ENCODE measurements at places on chromosomes 2 and 18.

DNA sequence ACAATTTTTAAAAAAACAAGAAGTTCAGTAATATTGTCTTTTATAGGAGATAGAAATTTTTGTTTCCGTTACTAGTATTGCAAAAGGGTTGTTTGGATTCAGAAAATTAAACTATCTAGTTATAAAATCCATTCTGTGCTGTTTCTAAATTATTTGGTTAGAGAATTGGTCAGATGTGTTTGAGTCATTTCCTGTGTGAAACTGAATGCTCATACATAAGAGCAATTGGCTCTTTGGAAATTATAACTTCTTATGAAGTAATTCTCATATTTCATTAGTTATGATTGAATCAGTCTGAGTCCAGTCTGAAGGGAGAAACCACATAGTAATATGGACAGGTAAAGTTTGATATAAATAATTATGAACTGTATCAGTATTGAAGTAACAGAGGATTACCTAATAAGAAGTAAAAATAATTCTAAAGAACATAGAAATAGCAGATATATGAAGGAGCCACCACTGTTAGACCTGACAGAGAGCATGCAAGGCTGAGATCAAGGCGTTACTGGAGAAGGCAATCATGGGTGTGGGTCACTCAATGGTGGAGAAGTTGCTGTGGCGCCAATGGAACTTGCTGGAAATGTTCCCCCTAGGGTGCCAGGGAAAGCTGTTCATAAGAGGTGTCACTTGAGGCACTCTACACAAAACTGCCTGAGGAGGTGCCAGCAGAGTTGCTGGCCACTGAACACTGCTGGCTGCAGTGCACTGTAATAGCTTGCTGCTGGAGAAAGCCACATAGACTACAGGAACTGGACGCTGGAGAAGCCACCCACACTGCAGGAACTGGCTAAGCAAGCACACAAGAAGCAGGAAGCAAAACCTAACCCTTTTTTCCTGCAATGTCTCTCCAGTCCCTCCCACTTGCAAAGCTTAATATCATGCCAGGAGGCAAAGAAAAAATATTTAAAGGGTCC is 18.0 kb upstream of the FAP start:
- DNase-seq = no peak

DNA sequence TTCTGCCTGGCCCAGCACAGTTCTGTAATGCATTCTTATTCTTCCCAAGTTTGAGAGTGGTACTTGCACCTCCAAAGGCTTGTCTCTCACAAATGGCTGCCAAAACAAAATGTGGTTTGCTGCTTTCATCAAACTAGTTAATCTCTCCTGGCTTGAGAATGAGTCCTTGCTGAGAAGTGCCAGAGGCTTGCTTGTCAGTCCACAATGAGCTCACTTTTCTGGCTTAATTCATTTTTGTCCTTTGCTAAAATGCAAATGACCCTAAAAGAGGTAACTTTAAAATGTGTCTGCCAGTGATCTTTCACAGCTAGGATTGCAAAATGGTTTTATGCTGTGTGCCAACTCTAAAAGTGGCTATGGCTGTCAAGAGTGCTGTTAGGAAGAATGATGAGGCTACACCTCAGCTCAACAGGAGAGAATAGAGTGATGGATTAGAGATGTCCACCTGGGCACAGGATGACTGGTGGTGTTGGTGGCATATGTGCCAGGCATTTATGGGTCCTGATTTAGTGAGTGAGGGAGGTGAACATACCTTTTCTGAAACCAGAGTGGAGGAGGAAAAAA is 291.2 kb upstream of the HNMT start:
- DNase-seq = no peak

GRCh38 chr18:9147440-9148202 is 11.0 kb downstream of the ANKRD12 start:
- DNase-seq = no peak

DNA sequence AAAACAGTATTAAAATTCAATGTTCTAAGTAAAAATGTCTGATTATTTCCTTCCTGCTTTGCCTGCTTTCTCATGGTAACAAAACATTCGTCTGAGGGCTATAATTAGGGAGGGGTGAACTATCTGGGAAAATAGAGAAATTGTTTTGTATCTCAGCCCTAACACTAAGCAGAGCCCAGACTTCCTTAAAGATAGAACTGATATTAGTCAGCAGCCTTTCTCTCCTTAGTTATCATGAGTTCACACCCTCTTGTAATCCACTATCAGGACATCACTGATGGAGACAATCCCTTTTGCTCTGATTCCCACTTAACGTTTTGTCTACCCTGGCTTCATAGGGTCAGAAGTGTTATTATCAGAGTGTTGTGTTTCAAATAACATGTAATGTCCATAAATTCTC is 701.1 kb upstream of the ZEB2 start:
- no peak for DNase-seq

GRCh38 chr18:11899063-11899462 is 9.1 kb downstream of the MPPE1 start:
- no peak for DNase-seq

DNA sequence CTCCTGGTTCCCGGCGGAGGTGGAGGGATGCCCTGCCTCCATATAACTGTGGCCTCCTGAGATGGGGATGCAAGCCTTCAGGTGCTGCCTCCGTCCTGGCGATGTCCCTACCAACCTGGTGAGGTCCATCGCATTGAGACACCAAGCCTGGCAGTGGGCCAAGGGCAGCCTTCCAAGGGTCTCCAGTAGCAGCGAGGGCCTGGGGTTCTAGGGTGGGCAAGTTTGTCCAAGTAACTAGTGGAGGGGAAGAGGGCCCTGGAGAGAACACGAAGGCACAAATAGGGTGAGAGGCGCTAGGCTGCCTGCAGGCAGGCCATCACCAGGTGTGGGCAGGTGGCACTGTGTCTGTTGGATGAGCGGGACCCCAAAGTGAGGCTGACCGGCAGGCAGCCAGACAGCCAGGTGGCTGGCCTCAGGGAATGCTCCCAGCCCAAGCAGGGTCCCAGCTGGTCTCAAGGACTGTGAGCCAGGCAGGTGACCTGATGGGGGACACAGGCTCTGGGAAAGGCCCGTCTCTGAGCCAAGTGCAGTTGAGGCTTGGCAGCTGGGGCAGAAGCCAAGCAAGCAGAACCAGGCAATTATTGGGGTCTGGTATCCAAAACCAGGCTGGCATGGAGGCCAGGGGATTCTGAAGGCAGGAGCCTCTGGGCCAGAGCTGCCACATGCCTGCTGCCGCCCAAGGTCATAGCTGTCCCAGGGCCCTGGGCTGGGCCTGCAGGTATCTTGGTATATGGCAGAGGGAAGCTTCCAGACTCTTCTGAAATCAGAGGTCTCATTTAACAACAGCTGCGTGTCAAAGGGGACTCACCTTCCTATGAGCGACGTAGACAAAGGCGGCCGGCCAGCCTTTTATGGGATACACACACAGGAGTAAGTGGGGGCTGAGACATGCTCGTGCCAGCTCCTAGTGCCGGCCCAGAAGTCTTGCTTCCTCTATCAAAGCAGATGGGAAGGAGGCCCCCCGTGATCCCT is 23.4 kb downstream of the RAMP1 start:
- DNase-seq = no peak

- no peak for DNase-seq
Measured at GRCh38 chr2:46153996-46154753, 143.0 kb upstream of the EPAS1 start.

GRCh38 chr2:23384551-23385343 is at the start of gene KLHL29:
Gene KLHL29, plus strand, starts transcription at chr2:23385179. Its CDS starts 177,018 bp downstream, at chr2:23562197.
- DNase-seq = peak; percentile 57

GRCh38 chr18:21912339-21913239 is 172.0 kb downstream of the MIB1 start:
- no peak for DNase-seq

DNA sequence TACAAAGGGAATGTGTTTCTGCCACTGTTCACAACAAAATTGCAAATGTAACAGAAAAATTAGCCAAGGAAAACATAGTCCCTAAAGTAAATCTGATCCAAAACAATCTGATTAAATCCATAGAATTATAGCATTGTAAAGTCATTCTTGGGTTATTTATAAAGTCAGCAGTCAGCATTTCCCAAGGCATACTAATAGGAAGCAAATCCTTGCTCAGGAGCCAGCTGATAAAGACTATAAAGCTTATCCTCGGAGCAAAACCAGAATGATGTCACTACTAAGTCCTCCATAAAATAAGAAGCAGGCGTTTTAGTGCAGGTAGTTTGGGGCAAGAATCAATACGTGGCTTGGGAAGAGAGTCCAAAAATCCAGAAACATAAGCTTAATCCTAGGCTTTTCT is 67.3 kb upstream of the CSRNP3 start:
- DNase-seq = no peak

DNA sequence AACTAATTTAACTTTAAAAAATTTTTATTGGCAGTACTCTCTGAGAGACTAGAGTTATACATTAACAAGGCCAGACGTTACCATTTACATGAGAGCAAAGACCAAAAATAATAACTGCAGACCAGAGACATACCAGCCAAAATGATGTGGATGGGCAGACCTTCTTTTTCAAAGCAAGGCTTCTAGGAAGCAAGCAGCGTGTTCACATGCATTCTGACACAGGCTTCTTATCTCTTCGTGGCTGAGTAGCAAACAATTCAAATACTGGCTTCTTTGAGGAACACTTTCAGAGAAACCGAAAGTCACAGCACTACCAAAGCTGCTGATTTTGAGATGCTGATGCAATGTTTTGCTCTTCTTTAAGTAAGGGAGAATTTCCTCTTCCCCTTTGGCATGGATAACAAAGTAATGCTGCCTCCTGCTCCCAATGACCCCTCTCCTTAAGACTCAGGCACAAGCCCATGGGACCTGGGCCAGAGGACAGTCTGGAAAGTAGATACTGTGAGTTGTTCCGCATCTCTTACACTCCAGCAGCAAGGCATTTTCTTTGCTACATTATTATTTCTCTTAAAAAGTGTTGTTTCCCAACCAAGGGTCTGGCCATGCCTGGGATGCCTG is 181.9 kb downstream of the MREG start:
- DNase-seq = no peak

GRCh38 chr18:76209597-76209996 is 285.4 kb downstream of the ZNF516 start:
- DNase-seq = no peak

DNA sequence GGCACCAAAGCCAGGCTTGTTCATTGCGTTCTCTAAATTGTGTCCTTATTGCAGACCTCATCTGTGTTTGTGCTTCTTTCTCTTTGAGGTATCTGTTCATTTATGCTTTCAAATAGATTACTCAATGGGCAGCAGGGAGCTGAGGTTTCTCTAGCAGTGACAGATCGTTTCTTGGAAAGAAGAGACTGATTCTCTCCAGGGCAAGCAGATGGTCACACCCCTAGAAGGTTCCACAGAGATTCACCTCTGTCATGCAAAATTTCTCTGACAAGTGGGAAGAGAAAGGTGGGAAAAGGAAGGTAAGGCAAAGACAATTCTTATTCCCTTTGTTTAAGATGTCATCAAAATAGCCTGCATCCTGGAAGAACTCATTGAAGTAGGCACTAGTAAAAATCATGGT is 14.0 kb downstream of the DLGAP1 start:
- DNase-seq = no peak

DNA sequence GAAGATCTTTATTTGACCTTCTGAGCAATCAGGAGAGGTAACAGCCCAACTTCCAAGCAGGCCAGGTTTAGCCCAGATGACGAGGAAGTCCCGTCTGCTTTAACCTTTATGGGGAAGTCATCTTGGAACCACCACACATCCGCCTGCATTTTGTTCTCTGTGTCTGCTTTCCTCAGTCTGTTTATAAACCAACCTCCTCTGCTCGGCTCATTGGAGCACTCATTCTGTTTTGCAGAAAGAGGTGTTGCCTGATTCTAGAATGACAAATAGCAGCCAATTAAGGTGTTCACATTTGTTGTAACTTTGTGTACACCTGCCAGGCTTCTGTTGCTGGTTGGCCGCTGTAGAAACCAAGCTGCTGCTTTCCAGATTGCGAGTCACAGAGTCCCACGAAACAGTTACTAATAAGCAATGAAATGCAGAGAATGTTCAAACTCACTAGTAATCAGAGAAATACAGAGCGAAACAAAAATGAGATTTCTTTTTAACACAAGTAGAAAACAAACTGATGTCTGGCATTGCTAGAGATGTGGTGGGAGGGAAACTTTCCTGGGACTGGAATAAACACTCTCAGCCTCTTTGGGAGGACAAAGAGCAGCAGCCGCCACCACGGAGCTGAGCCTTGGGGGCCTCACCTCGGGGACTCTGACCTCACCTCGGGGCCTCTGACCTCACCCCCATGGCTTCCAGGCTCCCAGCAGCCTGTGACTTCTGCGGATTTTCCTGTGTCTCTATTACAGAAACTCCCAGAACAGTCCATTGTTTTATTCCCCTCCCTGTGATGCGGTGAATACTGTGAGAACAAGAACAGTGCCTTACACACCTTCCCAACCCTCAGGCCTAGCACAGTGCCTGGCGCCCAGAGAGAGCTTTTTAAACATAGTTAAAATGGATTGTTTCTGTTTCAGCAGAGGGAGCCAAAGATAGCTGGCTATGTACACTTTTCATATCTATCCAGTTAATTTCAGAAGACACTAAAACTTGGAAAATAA is 64.0 kb downstream of the MBP start:
- DNase-seq = no peak

- DNase-seq = no peak
Measured at GRCh38 chr2:174266288-174266687, 18.0 kb upstream of the OLA1 start.

DNA sequence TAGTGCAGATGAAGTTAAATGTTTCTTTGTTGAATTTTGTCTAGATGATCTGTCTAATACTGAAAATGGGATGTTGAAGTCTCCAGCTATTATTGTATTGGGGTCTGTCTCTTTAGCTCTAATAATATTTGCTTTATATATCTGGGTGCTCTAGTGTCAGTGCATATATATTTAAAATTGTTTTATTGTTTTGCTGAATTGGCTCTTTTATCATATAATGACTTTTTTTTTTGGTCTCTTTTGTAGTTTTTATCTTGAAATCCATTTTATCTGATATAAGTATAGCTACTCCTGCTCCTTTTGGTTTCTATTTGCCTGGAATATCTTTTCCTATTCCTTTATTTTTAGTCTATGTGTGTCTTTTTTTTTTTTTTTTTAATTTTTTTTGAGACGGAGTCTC is 79.2 kb downstream of the COMMD1 start:
- no peak for DNase-seq

DNA sequence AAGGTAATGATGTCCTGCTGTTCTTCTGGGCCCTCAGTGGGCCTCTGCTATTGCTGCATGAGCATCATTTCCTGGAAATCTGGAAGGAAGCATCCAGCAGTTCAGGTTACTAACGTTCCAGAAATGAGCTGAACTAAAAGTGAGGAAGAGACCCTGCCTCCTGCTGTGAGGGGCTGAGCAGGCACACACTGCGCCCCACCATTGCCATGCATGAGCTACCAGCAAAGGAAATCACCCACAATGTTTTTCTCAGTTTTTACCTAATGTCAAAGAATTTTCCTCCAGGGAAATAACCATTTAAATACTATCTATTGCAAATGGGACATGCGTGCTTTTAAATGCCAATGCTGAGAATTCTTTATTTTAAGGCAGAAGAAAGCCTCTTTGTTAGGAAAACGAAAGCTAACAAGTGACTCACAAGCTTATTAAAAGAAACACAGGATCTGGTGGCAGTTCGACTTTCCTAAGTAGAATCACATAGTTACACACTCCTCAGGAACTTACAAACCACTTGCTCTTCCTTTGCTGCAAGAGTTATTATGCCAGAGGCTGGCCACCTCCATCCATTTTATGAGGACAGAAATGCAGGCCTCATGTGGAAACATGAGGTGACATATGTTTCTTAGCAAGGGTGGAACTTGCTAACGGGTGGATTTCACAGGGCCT is 152.6 kb upstream of the TTC39C start:
- no peak for DNase-seq
